ENCODE measurements at places on chromosomes 3 and 15. TPM values are rescaled to one million over a fixed set of nuclear protein-coding genes. Genes with fewer than 3 reads are reported as not detected.

Gene SEMA6D
- 1.4 TPM for polyA plus RNA-seq

GRCh38 chr3:148075771-148076716 lies 621.7 kb upstream of the AGTR1 start:
- DNase-seq: peak; percentile 50

GRCh38 chr3:39990532-39990931 lies 181.1 kb downstream of the MYRIP start:
- peak; percentile 44 for DNase-seq

DNA sequence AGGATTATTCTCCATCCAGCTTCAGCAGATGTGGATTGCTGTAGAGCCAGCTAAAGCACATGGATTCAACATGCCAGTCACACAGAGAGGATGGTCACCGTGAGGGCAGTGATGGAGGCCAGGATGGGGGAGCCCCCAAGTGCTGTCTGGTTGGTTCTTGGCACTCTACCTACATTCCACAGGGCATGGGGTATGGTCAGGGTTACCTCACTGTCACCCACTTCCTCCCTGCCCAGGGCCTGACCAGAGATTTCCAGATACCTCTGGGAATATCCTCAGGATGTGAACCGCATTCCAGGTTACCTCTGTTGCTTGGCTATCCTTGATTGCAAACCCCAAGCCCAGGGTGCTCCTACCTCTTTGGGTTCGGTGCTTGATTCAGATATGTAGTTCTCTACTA lies 147.3 kb upstream of the TRIM42 start:
- DNase-seq: no peak

Measured in adrenal gland (tissue), 19 donors.